CD4-positive, alpha-beta T cell treated with Interleukin-17A for 4 hours (primary cell): ENCODE measurements at places on chromosomes 5 and 9.

GRCh38 chr9:132472199-132472598 lies 62.2 kb downstream of the CFAP77 start:
- DNase-seq, result no peak

DNA sequence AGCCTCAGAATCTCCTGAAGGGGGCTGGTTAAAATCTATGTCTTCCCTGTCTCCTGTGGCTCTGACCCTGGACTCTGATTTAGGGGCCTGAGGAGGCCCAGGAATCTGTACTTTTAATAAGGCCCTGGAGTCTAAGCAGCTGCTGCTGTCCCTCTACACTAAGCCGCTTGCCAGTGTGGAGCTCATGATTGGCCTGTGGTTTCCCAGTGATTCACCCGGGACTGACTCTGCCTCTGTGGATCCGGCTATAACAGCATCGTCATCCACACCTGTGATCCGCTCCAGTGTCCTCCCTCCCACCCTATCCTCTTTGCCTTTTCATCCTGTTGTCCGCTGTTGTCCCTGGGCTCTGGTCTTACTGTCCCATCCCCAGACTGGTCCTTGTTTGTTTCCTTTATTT lies 3.7 kb downstream of the SLC31A2 start:
- DNase-seq, result no peak

GRCh38 chr5:65198456-65199120 lies 283.1 kb downstream of the ADAMTS6 start:
- no peak for DNase-seq

DNA sequence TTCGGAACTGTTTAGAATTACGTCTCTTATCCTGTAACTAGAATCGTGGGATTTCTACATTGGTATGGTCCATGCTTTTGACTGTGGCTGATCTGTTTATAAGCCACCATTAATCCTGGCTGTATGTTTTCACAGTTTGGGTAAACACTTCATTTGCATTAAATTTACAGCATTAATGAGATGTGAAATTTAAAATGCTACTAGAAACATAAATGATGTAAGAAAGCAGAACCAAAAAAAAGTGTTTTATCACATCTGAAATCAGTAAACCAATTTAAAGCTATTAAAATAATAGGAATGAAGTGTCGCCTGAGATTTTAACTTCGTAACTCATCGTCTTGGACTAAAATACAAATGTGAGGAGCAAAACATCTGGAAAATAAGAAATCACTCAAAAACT lies 201.7 kb downstream of the NFIB start:
- no peak for DNase-seq

- no peak for DNase-seq
Observed at GRCh38 chr9:34559624-34560455, 29.7 kb downstream of the CNTFR start.

DNA sequence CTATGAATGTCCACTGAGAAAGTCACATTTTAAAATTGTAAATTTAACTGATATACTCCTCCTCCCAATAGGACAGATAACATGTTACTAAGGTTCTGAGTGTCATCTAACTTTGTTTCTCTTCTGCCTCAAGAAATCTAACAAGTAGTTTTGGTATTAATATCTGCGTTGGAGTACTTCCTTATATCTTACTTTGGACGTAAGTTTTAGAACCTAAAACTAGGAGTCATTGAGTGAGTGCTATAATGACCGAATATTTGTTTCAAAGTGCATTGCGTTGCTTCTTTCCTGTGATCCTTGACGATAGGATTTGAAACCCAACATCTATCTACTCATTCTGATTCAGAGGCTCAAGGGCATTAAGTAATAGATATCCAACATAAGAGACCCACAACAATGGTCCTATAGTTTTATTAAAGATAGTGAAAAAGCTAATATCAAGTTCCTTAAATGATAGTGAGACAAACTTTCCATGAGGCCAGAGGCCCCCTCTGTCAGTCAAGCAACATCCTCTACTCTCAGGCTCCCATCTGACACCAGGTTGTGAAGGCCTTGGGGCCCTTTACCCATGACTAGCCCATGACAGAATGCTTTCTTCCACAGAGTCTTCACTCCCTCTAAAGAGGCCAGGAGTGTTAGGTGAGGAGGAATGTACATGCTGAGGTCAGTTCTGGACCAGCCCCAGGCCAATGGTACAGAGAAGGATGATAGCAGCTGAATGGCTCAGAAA lies 45.3 kb upstream of the MAP3K1 start:
- no peak for DNase-seq

DNA sequence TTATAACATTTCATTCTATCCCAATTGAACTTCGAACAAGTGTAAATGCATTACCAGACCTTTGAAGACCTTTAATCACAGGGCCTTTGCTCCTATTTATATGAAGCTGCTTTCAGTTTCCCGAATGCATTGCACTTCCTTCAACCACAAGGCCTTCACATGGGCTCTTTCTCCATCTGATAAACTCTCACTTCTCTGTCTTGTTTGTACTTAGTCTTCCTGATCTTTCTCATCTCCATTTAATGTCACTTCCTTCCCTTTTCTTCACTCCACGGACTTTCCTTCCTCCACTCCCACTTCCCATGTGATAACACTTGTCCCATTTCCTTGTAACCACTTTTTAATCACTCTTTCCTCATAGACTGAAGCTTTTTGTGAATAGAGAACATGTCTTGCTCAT lies 74.3 kb upstream of the TNC start:
- DNase-seq, result no peak

- DNase-seq, result no peak
Observed at GRCh38 chr9:134751622-134752021, 110.0 kb downstream of the COL5A1 start.

DNA sequence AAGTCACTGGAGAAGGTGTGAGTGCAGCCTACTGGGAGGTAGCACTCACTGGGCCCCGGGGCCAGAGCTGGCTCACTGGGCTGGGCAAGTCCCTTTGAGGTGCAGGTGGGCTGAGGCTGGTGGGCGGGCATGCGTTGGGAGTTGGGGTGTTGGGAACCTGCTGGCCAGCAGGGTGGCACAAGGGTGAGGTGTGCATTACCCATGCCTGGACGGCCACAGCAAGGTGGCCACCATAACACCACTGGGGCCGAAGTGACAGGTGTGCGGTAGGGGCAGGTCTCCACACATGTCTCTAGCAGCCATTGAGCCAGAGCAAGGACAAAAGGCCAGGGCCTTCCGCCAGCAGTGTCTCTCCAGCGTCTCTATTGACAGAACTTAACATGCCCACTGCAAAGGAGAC lies 22.6 kb downstream of the PRRT1B start:
- no peak for DNase-seq

DNA sequence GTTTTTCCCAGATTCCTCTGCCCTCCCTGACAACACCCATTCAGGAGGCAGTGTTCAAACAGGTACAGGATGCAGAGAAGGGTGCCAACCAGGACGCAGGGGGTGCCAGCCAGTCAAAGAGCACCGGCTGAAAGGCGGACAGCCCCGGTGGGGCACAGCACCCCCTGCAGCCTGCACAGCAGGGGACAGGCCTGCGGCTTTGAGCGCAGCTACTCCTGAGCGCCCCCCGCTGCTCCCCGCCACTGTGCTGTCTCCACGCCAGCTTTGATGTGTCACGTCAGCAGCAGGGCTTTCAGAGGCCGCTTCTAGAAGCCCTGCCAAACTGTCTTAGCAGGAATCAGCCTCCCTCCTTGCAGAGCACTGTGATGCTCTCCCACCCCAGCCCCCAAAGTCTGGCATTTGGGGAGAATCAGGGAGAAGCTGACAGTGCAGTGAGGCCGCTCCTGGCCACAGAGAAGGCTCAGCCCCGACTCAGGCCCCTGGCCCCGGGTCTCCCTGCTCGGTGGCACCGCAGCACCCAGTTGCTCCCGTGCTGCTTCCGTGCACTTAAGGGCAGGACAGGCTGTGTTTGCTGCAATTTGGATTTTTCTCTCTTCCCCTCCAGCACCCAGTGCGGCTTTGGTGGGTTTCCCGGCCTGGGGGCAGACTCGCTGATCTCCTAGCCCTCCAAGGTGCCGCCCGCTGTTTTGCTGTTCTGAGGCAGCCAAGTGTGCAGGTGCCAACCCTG lies 20.3 kb downstream of the AK8 start:
- DNase-seq, result no peak

DNA sequence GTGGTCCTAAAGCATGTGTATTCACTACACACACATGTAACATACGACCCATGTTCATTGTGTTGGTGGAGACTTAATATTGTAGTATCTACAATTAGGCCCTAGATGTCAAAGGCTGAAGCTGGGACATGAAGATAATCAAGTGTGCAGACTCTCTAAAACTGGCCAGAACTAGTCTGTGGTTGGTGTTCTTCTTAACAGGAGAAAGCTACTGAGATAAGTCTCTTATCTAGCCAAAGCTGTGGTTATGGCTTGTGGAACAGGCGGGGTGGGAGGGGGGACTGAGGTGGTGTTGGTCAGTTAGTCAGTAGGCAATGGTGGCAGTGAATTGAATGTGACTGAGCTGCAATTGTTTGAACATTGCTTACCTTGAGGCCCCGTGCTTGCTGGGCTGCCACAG lies 112.7 kb upstream of the SLC24A2 start:
- DNase-seq, result no peak

DNA sequence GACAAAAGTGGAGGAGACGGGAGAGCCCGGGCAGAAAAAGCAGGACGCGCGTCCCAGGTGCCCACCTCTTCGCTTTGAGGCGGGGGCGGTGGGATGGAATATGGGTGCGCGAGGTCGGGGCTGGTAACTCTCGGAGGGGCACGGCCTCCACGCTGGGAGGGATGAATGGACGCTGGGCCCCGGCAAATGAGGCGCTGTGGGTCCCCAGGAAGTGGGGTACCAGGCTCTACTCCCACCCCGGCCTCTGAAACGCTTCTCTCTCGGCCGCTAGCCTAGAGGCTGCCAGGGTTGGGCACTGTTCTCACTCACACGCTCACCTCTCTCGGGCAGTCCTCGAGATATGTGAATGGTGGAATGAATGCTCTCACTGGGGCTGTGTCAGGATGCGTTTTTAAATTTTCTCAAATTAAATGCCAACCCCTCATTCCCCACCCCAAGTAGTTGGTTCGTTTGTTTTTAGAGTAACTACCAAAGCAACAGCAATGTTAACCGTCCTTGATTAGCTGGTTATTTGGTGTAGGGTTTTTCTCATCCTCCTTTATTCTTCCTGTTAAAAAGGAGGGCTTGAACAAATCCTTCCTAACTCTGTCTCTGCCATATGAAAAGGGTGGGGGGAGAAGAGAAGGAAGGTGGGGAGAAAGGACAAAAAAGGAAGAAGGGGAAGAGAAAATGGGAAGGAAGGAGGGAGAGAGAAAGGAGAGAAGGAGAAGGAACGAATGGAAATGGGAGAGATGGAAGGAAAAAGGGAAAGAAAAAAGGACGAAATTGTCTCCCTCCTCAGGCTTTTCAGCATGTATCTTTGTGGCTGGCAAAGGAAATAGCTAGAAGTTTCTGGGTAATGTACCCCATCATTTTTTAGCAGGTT lies 1.3 kb upstream of the EBF1 start:
- DNase-seq, result no peak

DNA sequence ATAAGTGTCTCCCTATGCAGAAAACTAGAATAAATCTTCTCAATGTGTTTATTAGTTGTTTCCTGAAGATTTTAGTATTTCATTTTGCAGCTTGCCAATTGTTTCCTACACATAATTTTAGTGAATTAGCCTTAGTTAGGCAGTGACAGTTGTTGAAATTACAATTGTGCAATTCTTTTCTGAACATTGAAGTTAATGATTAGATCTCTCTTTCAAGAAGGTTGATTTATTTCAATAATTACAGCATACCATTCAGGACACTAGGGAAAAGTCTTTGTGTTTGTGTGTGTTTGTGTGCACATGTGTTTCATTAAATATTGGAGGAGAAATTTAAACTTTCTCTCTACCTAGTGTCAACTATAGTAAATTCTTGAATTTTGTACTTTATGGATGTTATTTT lies 199.6 kb upstream of the MPDZ start:
- no peak for DNase-seq

DNA sequence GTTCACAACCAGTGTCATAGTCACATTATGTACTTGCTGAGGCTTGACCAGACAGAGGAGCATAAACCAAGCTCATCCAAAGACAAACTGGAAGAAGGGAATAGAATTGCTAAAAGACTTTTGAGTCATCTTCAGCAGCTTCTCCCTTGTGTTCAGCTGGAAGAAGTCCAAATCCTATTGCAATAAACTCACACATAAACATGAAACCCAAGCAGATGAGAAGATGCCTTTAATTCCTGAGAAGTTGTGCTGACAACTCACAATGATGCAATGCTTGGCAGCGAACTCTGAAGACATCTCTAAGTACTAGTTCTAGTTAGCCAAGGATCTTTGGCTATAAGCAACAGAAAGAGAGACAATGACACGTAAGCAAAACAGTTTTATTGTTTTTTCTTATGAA lies 642.1 kb downstream of the KCTD16 start:
- no peak for DNase-seq

GRCh38 chr9:93354451-93354850 lies 97.0 kb upstream of the FAM120A start:
- no peak for DNase-seq

- no peak for DNase-seq
Observed at GRCh38 chr9:94799578-94800264, 73.2 kb downstream of the AOPEP start.

GRCh38 chr9:112218908-112219307 lies 43.8 kb upstream of the SUSD1 start:
- no peak for DNase-seq

- DNase-seq, result no peak
Observed at GRCh38 chr5:31221001-31221400, 27.5 kb downstream of the CDH6 start.

GRCh38 chr9:35516479-35516878 lies 26.6 kb downstream of the RUSC2 start:
- DNase-seq, result no peak

DNA sequence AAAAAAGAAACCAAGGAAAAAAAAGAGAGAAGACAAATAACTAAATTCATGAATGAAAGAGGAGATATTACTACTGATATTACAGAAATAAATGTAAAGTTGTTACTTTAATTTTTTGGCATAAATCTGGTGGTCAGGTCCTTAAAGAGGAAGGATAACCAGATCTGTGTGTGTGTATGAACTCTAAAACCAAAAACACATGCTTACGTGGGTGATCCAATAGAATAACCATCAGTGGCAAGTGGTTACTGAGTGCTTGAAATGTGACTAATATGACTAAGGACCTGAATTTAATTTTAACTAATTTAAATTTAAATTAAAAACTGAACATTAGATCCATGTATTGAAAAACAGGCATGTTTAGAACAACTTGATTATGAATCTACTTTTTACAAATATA lies 10.3 kb downstream of the SLC28A3 start:
- no peak for DNase-seq

DNA sequence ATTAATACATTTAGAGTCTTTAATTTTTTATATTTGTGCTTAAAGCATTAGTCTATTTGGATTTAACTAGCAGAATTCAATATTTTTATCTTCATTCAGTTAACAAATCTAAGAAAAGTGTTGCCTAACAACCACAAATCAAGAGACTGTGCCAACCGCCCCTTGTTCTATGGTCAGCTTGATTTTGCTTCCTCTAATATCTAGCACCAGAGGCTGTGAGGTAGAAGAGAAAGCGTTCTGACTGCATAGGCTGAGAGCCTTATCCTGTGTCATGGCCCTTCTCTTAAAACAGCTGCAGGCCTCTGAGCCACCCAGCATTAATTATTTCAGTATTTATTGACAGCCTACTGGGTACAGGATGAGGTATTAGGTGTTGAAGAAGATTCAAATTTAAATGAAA lies 693.0 kb upstream of the CDH6 start:
- no peak for DNase-seq
